ELF-1 (cell line): ENCODE measurements at places on chromosomes 1 and 21.
A peak's percentile ranks its signal among the peaks of the same experiment; 100 is the strongest.

DNA sequence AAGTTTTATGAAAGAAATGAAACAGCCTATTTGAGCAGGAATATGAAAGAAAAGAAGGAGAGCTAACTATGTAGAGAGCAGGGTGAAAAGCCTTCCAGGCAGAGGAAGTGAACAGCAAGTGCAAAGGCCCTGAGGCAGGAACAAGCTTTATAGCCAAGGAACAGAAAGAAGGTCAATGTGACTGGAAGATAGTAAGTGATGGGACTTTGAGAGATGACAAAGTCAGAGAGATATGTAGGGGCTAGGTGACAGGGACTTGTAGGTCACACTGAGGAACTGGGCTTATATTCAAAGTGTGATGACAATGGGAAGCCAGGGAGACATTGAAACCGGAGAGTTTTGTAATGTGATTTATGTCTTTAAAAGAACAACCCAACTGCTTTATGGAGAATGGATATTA lies 18.9 kb downstream of the PRRX1 start:
- DNase-seq, result no peak

GRCh38 chr1:28530456-28530855 lies 22.4 kb upstream of the TRNAU1AP start:
- DNase-seq, result no peak

GRCh38 chr1:31957701-31958674 lies 19.8 kb upstream of the PTP4A2 start:
- no peak for DNase-seq

DNA sequence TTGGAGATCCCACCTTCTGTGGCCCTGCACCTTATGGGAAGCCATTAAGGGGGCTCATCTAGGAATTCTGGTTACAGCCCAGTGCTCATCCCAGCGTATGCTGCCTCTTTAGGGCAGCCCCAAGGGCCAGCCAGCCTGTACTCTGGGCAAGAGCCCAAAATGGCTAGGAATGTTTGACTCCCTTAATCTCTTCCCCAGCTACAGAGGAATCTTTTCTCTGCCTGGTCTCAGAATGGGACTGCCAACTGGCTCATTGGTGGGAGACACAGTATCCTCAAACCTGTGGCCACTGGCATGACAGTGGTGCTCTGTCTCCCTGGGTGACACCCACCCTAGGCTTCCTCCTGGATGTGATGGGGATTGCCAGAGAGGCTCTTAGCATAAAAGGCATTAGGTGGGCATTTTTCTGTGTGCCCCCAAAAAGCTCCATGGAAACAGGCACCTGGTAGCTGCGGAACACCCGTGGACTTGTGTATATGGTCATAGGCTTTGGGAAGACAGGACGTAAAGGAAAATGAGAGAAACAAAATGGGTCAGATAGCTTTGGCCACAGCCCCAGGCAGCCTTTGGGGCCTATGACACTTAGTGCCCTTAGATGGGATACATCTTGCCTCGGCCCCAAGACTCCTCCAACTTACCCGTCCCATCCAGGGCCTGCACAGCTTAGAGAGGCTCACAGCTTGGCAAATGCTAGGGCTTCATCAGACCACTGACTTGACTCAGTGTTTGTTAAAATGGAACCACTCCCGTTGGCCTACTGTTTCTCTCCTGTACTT lies 6.9 kb downstream of the TMEM81 start:
- DNase-seq, result no peak

GRCh38 chr1:72355899-72356298 lies 73.6 kb upstream of the NEGR1 start:
- no peak for DNase-seq

GRCh38 chr1:2612591-2613365 lies 20.0 kb downstream of the MMEL1 start:
- no peak for DNase-seq

- DNase-seq, result no peak
These were observed 32.0 kb downstream of the RPS6KC1 start for GRCh38 chr1:213083112-213083445.

GRCh38 chr1:211735208-211736170 lies 60.1 kb upstream of the NEK2 start:
- peak; percentile 92 for DNase-seq

DNA sequence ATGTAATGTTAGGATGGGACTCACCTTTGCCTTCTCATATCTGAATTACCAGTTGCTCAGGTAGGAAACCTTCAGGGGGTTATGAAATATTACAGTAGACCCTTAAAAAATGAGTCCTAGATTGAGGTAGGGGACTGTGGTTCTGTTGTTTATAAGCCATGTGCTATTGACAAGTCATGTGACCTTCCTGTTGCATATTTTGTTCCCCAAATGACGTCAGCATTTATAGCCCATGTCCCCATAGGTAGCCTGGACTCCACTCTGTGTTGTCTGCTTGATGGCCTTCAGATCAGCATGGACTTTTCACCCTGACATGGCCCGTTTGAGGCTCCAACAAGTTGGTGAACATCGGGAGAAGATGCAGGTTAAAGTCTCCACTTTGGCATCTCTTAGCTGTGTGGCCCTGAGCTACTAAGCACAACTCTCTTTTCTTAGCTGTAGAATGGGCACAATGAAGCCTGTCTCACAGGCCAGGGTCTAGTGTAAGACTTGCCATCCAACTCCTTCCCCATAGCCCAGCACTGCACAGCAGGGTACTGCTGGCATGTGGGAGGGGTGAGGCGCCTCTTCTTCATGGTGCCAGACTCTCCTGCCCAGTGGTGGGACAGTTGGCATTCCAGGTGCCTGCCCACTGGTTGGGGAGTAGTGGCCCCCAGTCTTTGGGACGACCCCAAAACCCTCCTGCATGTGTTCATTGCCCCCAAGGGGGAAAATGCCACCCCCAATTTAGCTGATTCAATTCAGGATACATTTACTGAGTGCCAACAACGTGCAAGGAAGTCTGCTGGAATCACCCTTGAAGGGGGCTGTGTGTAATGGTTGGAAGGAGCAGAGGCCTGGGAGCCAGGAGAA lies 36.1 kb upstream of the TTC22 start:
- no peak for DNase-seq

- no peak for DNase-seq
These were observed 1.5 kb upstream of the RPTN start for GRCh38 chr1:152160576-152160975.

- DNase-seq, result no peak
These were observed 239.5 kb downstream of the TGFB2 start for GRCh38 chr1:218584418-218585155.

DNA sequence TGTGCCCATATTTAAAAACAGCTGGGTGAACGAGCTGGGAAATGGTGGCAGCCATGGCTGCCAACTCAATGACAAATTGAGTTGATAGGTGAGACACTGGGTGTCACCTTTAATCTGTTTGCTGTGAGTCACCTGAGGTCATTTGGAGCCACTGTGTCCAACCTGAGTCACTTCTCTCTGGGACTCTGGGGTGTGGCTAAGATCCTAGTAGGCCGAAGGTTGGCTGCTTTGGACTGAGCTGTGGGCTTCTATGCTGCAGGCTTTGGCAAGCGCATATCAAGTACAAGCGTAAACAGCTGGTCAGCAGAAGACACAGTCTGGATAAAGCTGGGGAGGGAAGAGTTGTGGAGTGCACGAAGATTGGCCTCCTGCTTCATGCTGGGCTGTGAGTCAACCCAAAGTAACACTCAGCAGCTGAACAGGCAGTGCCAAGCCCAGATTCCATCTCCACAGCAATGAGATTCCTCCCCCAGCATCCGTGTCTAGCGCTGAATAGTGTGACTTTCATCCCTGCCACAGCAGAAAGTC lies 24.0 kb downstream of the TEX35 start:
- DNase-seq, result no peak

DNA sequence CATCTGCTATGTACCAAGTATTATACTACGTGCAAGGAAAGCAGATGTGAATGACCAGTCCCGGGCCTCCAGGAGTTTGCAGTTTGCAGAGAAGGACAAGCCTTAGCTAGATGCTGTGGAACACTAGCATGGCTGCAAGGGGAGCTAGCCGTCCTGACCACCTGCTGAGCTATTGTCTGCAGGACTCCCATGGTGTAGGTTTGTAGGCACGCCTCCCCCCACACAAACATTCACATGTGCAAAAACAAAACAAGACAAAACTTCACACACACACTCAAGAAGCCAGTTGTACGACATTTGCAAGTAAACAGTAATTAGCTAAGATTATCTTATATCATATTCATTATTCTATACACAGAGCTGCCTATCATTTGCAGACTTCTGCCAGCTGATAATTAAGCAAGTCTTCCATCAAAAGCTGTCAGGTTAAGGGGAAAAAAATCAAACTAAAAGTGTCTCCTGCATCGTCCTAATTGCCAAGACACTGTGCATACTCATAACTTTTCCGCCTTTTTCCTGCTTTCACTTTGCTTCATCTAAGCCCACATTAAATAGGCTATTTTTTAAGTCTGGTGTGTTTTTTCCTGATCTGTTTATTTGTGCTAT lies 10.7 kb upstream of the HNRNPU start:
- peak; percentile 72 for DNase-seq

- DNase-seq, result no peak
These were observed 32.1 kb upstream of the APOBEC4 start for GRCh38 chr1:183685112-183685713.

DNA sequence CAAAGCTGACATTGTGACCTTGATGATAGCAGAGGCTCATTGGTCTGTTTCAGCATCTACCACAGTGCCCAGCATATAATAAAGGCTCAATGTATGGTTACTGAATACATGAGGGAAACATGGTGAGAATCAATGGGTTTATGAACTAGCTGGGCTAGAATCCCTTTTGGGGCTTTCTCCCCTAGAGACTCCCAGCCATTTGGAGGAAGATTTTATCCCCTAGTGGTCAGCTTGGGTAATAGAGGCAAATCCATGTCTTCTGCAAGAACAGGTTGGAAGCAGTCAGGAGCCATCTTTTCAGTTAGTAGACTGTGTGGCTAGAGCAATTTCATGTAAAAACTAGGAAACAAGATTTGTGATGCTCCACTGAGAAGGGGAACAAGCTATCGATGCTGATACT lies 15.8 kb upstream of the REG4 start:
- DNase-seq, result no peak

DNA sequence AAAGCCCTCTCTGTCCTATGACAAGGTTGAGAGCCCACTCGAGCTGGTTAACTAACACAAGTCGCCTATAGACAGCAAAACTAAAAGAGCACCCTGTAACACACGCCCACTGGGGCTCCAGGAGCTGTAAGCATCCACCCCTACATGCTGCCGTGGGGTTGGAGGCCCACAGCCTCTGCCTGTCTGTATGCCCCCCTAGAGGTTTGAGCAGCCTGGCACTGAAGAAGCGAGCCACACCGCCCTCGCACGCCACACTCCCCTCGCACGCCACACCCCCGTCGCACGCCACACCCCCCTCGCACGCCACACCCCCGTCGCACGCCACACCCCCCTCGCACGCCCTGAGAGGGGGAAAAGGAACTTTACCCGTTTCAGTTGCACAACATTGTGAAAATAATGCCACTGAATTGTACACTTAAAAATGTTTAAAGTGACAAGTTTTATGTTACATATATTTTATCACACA lies 13.2 kb upstream of the HMGCL start:
- peak; percentile 50 for DNase-seq

DNA sequence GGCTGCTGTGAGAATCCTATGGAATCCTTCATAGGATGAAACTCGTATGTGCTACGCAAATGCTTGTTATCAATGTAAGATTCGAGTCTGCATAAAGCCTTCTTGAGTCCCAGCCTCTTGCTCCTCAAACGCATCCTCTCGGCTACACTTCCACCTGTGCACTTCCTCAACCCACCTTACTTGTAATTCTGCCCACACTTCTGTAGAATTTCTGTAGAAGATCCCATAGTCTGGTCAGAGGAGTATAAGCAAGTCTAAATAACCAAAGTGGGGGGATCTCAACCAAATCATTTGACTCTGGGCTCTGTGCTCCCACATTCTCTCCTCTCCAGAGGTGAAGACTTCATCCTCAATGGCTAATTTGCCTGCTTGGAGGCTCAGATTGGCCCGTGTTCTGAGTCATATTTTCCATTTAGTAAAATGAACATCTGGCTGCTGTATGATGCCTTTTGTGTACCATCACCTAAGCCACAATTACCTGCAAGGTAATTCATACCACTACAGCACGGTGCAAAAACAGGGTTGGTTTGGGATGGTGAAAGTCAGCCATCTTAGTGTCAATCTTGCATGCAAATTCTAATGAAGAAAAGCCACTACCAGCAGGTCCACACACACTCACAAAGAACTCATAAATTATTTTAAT lies 63.2 kb downstream of the ITPKB start:
- DNase-seq, result no peak

- DNase-seq, result no peak
These were observed 650 bp downstream of the PCNX2 start for GRCh38 chr1:233294913-233295236.

- DNase-seq, result no peak
These were observed 21.7 kb downstream of the GLRX2 start for GRCh38 chr1:193083365-193084088.

DNA sequence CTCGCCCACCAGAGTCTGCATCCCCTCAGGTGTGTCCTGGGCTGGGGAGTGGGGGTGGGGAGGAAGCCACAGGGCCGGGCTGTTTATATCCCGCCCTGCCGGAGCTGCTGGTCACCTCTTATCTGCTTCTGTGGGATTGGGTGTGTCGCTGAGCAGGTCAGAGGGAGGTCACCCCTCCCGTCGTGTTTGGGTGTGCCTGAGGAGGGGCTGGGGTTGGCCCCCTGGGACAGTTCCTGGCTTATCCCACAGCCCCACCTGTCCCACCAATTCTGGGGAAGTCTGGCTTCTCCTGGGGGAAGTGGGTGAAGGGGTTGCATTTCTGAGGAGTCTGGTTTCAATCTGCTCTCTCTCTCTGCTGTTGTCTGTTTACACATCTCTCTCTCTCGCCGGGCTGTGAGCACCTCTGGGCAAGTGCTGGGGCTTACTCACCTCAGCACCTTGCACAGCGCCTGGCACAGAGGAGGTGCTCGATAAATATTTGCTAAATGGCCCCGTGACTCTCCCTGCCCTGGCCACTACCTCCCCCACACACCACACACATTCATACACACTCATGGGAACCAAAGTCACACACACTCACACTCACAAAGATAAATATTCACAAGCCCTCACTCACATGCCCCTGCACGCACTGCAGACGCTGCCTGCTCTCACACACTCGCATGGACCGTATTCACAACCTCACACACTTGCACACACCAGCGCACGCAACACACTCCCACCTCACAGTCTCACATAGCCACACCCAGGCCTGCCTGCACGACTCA lies 8.3 kb downstream of the ELF3 start:
- peak; percentile 87 for DNase-seq
